ENCODE measurements at places on chromosomes 7 and 10. TPM values are rescaled to one million over a fixed set of nuclear protein-coding genes. Genes with fewer than 3 reads are reported as not detected.

GRCh38 chr7:44291066-44291732 lies 34.2 kb downstream of the CAMK2B start:
- H3K27ac ChIP-seq: no peak overlapping the region
- no peaks in the 10 kb centered on the region for H3K36me3 ChIP-seq
- peaks cover 11% of the 10 kb centered on the region for H3K4me1 ChIP-seq
- peaks cover 31% of the 10 kb centered on the region for H3K27me3 ChIP-seq

DNA sequence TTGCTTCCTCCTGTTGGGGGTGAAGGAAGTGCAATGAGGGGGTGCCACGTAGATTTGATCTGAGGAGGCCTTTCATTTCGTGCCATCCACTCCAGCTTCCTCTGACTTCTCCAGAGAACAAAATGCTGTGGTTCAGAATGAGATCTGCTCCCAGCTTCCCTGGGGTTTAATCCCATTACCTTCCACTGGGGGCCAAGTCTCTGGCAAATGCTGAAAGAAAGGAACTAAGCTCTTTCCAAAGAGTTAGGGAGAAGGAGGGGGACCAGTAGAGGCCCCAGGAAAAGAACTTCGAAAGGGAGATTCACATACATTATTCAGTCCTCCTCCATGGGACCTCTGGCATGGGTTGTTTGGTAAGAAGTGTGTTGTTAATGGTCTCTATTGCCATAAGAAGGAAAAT lies 727.0 kb downstream of the TYW1 start:
- H3K27ac ChIP-seq: no peak overlapping the region
- DNase-seq: no peak
- H3K36me3 ChIP-seq: no peaks in the 10 kb centered on the region
- no peaks in the 10 kb centered on the region for H3K27me3 ChIP-seq

- no peak overlapping the region for H3K27ac ChIP-seq
- H3K4me3 ChIP-seq: no peak overlapping the region
- no peaks in the 10 kb centered on the region for H3K27me3 ChIP-seq
- H3K4me1 ChIP-seq: no peaks in the 10 kb centered on the region
- DNase-seq: no peak
- no peaks in the 10 kb centered on the region for H3K36me3 ChIP-seq
These were observed 292.9 kb upstream of the NPVF start for GRCh38 chr7:25521236-25521635.

DNA sequence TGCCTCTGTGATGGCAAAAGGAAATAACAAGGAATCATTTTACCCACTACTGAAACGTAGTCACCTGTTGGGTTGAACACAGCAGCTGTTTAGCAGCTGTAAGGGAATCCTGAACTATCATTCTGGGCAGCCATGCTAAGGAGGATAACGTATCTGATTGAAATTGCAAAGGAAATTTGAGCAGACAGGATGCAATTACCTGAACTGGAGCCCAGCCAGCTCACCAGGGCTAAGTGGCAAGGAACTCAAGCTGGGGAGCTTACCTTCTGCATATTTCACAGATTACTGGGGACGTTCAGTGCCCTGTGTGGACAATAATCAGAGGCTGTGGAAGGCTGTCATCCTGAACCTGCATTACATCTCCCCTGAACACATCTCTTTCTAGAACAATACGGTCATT lies 650.5 kb downstream of the SORCS3 start:
- H3K36me3 ChIP-seq: no peaks in the 10 kb centered on the region
- no peaks in the 10 kb centered on the region for H3K4me1 ChIP-seq
- no peak overlapping the region for H3K27ac ChIP-seq
- no peak overlapping the region for H3K4me3 ChIP-seq
- DNase-seq: no peak

- H3K36me3 ChIP-seq: no peaks in the 10 kb centered on the region
- DNase-seq: no peak
- H3K4me3 ChIP-seq: no peak overlapping the region
- no peak overlapping the region for H3K27ac ChIP-seq
- no peaks in the 10 kb centered on the region for H3K4me1 ChIP-seq
- no peaks in the 10 kb centered on the region for H3K27me3 ChIP-seq
These were observed 645.9 kb downstream of the ARL4A start for GRCh38 chr7:13333371-13333770.

NCF1 gene
- 50.8 TPM for total RNA-seq

TMEM213 gene
- 1.9 TPM for total RNA-seq

IKZF1 gene
- total RNA-seq: 61.9 TPM

PRR15 gene
- 4.1 TPM for total RNA-seq
